Activated CD8-positive, alpha-beta memory T cell treated with anti-CD3 and anti-CD28 coated beads for 36 hours (primary cell): ENCODE measurements at places on chromosomes 2 and 18. TPM values are rescaled to one million over a fixed set of nuclear protein-coding genes. Genes with fewer than 3 reads are reported as not detected.

The CXCR1 gene
- total RNA-seq, result not detected

The MAL gene
- 30.7 TPM for total RNA-seq

The PFN4 gene
- not detected for total RNA-seq

The SH3YL1 gene
- total RNA-seq, result 16.4 TPM

The CMPK2 gene
- total RNA-seq, result 0.84 TPM

The LPIN2 gene
- total RNA-seq, result 77.4 TPM

The TEKT4 gene
- total RNA-seq, result not detected

The RGPD4 gene
- 0.67 TPM for total RNA-seq

The CPLX4 gene
- total RNA-seq, result not detected

The CROCC2 gene
- not detected for total RNA-seq

The GREB1L gene
- not detected for total RNA-seq

The KIF1A gene
- total RNA-seq, result 3.4 TPM
